Activated CD4-positive, alpha-beta T cell treated with anti-CD3 and anti-CD28 coated beads, Interleukin-2, amount 50 U/mL, for 16 hours (primary cell): ENCODE measurements at places on chromosomes 7 and 10.

- DNase-seq = peak; percentile 61
Observed at GRCh38 chr7:54788664-54789063, 29.7 kb upstream of the SEC61G start.

DNA sequence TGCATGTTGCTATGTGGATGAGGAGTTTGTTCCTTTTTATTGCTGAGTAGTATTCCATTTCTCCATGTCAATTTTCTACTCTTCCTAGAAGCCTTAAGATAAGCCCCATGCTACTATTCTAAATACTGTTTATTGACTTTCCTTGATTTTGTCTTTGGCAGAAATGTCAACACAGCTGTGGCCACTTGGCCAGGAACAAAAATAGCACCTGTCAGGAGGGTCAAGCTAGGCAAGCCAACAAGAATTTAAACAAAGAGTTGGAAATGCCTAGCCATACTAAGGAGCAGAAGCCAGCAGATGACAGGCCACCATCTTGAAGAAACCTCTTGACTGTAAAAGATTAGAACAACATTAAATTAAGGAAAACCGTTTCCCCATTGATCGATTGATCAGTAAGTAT lies 34.7 kb downstream of the JAZF1 start:
- DNase-seq = no peak

GRCh38 chr7:95737828-95738505 lies 34.4 kb upstream of the DYNC1I1 start:
- no peak for DNase-seq

GRCh38 chr10:16907687-16908086 lies 90.5 kb upstream of the RSU1 start:
- DNase-seq = no peak

GRCh38 chr10:128125416-128125943 lies 743 bp downstream of the MKI67 start:
- DNase-seq = no peak

GRCh38 chr7:106317971-106318370 lies 33.2 kb upstream of the NAMPT start:
- DNase-seq = no peak

DNA sequence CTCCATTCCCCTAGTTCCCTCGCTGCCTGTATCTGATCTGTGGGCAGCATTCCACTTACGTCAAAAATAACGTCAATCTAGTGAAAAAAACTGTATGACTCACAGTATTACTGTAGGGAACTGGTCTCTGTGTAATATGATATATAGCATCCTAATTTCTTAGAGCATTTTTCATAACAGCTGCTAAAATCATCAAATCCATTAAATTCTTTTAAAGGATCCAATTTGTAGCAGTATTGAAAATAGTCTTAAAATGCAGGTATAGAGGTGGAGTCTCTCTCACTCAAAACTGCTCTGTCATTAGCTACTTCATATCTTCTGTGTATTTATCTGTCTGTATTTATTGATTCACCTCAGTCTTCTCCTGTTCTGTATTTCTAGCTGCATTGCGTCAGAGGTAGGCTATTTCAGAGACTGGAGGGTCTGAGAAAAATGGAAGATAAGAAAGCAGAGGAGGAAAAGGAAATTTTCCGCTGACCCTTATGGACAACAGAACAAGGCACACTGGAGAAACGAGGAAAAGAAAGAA lies 59.9 kb downstream of the PON1 start:
- DNase-seq = no peak

- no peak for DNase-seq
Observed at GRCh38 chr10:77104459-77104980, 533.1 kb downstream of the KCNMA1 start.

DNA sequence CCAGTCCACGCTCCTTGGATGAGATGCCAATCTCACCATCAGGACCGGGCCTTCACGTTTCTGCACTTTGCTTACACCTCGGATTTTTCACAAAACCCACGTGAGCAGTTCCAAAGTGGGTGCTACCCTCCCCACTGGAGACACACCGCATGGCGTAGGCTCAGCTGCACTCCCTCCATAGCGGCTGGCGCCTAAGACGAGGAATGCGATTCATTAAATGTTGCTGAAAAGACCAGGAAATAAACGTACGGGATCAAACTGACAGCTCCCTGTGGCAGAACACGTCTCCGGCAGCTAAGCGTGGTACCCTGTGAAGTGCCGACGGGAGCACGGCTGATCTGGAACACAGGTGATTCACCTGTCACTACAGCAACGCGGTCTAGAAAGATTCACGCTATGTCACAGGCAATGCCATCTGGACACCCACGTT lies 209.0 kb downstream of the DIP2C start:
- no peak for DNase-seq

DNA sequence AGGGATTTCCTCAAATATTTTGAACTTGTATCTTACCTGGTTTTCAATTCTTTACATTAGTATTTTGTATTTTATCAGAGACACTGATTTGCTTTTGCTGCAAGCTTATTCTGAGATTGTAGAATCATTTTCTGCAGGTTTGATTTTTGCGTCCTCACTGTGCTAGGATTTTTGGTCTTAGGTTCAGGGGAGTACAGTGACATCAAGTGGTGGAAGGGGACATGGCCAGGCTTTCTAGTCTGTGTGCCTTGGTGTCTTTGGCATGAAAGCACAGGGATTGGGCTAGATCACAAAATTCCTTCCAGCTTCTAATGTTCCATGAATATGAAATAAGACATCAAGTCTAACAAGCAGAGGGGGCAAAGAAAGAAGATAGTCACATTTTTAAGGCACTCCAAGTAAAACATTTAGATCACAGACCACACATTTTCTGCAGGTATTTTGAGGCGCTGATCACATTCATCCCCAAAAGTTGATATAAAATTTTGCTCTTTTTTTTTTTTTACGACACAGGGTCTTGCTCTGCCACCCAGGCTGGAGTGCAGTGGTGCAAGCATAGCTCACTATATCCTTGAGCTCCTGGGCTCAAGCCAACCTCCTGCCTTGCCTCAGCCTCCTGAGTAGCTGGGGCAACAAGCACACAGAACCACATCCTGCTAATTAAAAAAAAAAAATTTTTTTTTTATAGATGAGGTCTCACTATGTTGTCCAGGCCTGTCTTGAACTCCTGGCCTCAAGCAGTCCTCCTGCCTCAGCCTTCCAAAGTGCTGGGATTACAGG lies 124.4 kb downstream of the PON1 start:
- DNase-seq = peak; percentile 2

GRCh38 chr7:128918016-128918665 lies 7.6 kb upstream of the KCP start:
- no peak for DNase-seq

GRCh38 chr7:27739301-27739908 lies 557 bp upstream of the TAX1BP1 start:
- peak; percentile 10 for DNase-seq

- no peak for DNase-seq
Observed at GRCh38 chr7:12719141-12719919, 31.9 kb downstream of the ARL4A start.

GRCh38 chr7:151395036-151395367 lies 14.8 kb downstream of the WDR86 start:
- no peak for DNase-seq

- peak; percentile 91 for DNase-seq
Observed at GRCh38 chr10:128064108-128064969, 61.9 kb downstream of the MKI67 start.

- DNase-seq = no peak
Observed at GRCh38 chr10:28939281-28940157, 262.2 kb downstream of the BAMBI start.

DNA sequence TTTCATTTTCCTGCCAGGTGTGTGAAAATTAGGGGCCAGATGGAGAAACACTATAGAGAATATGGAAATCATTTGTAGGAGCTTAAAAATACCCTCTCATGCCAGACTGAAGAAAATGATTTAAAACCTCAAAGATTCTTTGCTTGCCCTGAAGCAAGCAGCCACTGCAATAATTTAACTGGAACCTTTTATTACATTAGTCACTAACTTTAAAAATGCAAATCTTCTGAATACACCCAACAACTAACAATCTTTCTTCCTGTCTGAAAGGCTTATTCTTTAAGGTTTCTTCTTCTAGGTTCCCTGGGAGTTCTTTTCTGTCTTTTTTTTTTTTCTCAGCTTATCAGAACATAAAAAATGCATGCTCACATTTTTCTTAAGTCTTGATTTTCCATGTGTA lies 238.5 kb upstream of the KMT2E start:
- DNase-seq = no peak

DNA sequence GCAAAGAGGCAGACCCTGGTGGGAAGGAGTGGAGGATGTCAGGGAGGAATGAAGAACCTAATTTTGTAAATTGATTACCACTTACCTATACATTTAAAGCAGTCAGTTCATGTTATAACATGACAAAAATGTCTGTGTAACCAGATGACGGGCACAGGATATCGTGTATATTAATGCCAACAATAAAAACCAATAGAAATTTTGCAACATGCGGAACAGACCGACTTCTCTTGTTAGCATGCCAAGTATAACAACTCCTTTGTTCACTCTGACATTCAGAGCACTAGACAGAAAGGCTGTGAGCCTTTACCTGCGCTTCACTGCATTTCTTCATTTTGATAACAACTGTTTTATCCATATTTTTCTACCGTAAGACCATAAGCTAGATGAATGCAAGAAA lies 29.9 kb downstream of the CDK6 start:
- DNase-seq = no peak
